Non-pigmented ciliary epithelial cell (primary cell): ENCODE measurements at places on chromosomes 16 and 17.

GRCh38 chr16:9919460-9919859, 262.8 kb downstream of the GRIN2A start:
- DNase-seq = no peak

DNA sequence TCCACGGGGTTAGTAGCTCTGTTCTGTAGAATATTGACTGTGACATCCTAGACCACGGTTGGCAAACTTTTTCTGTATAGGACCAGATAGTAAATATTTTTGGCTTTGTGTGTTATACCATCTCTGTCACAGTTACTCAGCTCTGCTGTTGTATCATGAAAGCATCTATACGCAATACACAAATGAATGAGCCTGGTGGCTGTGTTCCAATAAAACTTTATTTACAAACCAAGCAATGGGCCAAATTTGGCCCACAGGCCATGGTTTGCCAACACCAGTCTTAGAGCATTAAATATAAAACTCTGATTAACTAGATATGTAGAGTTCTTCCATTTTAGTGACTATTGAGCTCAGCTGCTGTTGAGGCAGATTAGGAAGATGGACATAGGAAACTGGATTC, 132.7 kb downstream of the MAP2K6 start:
- DNase-seq = no peak

DNA sequence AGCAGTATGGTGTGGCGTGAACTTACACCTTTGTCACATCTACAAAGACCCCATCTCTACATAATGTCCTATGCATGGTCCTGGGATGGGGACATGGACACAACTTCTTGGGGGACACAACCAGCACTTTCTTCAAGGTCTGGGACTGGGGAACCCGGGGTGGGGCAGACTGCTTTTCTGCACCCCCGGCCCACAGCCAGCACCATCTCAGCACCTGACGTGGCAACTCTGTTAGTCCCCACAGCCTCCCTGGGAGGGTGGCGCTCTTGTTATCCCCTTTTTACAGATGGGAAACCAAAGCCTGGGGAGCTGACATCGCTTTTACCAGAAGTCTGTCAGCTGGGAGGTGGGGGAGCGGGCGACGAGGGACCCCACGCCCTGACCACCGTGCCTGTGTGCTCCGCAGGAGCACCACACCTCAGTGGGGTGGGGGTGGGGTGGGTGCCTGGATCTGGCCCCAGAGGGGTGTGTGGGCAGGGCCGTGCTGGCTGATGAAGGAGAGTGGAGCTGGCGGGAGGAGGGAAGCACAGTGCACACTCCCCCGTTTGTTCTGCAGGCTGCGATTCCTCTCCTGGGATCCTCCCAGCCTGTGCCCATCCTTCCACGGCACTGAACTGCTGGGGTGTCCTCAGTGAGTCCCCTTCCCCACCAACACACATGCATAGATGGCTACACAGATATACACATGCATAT, 115.4 kb upstream of the GSE1 start:
- no peak for DNase-seq

GRCh38 chr17:11637796-11638195, 39.5 kb downstream of the DNAH9 start:
- no peak for DNase-seq

DNA sequence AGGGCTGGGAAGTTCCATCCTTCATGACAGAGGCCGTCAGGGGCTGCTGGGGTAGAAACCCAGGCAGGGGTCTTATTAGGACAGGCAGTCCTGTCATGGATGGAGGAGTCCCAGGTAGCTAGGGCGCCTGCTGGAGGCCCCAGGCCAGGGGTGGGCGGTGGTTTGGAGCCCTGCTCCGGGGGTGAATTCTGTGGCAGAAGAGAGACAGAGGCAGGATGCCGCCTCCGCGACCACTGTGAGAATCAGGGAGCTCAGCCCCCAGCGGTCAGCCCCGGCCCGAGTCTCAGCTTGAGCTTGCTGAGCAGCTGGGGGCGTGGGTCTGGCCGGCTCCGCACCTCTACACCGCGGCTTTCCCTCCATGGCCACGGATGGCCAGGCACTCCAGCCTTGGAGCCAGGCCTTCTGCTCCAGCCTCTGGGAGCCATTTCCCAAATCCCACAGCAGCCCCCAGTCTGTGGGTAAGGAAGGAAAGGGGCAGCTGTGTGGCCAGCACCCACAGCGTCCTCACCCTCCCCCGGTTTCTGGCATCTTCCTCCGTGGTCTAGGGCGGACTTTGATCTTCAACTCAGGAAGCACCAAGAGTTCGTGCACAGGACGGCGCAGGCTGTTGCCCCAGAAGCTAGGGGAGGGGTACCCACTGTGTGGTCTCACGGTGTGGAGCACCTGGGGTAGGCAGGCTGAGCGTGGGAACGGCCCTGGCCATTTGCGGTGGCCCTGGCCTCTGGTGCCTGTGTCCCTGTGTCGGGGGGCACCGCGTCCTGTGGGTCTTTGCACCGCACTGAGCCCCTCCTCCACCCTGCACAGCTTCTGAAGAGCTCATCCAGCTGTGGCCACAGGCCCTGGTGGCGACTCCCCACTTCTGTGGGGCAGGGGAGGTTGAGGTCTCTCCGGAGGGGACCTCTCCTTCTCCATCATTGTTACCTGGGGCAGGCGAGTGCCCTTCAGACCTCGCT, 14.1 kb downstream of the CD7 start:
- no peak for DNase-seq

DNA sequence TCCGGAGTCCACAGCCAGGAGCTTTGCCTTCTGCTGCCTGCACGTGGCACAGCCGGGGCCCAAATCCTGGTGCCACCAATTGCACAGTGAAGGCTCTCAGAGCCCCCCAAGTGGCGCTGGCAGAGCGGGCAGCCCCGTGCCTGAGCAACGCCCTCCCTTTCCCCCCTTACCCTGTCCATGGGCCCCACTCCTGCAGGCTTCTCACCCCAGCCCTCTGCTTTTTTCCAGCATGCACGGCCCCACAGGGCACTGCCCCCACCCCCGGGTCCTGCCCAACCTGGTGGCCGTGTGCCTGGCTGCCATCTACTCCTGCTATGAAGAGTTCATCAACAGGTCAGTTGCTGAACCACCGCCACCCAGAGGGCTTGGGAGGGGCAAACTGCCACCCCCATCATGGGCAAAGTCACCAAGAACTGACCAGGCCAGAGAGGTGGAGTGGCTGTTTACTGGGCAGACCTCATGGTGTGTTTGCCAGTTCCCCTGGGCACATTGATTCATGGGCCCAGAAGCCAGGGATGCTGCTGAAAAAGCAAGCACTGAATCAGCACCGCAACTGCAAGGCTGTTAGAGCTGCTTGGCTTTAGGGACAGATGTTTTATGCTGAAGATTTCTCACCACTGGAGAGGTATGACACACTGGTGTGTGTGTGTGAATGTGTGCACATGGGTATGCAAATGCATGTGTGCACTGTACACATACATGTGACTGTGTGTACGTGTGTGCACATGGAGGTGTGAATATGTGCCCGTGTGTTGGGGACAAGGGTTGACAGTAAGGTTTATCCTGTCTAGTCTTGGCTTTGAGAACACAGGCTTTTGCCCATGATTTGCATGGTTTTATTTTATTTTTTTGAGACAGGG, 107.1 kb upstream of the PLCG2 start:
- no peak for DNase-seq

GRCh38 chr17:72719206-72719577, 373.3 kb downstream of the SLC39A11 start:
- DNase-seq = no peak

DNA sequence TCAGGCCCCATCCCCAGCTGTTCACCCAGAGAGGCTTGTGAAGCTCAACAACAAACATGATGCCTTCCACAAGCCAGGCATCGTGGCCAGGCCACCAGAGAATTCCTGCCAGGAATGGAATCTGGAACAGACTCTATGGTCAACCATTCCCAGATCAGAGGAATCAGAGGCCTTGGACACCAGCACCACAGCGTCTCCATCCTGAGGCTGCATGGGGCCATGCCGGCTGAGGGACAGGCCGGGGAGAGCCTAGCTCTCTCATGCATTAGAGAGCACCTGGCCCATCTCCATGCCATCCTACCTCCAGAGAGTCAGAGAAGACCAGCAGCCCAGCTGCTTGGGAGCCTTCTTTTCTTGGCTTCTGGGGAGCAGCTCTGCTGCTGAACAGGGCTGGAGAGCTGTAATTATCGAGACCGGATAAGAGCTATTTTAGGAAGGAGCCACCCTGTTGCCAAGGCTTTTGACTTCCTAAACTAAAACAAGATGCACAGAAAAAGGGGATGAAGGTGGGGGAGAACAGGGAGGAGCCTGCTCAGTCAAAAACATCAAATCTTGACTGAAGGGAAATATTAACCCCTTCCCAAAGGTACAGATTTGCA, 24.5 kb upstream of the MTMR4 start:
- DNase-seq = no peak

DNA sequence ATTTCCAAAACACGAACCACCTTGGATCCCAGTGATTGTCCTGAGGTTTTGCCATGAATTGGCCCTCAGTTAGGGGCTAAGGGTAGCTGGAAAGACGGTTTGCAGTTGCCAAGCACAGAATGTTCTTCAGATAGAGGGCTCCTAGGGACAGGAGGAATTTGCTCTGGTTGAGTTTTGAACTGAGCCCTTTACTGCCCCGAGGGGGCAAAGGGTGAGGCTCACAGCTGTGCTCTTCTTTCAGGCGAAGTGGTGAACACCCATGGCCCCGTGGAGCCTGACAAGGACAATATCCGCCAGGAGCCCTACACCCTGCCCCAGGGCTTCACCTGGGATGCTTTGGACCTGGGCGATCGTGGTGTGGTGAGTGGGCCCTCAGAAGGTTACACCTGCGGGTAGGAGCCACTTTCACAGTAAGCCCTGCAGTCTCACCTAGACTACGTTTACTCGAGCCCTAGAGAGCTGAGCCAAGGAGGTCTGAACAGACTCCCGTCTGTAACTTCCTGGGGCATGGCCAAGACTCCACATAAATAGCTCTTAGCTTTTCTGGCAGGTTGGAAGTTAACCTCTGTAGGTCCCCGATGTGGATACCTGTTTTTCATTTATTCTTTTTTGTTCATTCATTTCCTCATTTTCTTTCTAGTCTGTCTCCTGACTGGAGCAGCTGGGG, 32.5 kb downstream of the NMT1 start:
- DNase-seq = no peak

DNA sequence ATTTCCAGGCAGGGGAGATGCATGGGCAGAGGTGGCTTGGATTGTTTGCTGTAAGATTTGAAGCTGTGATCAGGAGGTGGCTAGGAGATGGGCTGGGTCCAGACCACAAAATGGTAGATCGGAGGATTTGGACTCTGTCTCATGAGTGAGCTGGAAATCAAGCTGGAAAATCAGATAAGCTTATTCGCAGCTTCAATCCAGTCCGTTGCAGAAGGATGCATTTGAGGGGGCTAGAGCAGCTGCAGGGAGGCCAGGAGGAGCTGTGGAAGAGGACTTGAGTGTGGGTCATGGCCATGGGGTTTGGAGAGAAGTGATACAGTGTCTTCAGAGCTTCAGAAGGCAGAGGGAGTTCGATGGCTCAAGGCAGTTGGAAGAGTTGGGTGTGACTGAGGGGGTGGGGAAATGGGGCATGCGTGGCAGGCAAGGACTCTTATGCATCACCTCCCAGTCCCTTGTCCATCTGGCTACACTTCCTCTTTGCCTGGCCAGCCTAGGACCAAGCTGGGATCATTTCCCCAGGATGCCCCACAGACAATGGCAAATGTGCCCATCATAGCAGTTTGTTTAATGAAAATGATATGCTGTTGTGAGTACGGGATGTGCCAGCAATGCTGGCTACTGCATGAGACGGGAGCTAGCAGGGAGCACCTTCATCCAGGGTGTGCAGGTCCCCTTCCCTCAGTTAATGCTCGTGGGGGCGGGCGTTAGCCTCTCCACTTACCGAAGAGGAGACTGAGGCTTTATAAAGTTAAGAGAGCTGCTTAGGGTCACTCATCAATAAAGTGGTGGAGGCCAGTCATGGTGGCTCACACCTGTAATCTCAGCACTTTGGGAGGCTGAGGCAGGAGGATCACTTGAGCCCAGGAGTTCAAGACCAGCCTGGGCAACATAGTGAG, 20.6 kb downstream of the QPRT start:
- DNase-seq = no peak
